ENCODE measurements at places on chromosomes 6 and 20.
A peak's percentile ranks its signal among the peaks of the same experiment; 100 is the strongest.

- DNase-seq = no peak
Measured at GRCh38 chr6:170073846-170074245, 217.0 kb downstream of the DLL1 start.

GRCh38 chr6:140264431-140264830 lies 890.0 kb upstream of the CITED2 start:
- peak; percentile 29 for DNase-seq

- DNase-seq = no peak
Measured at GRCh38 chr6:102853249-102853955, 1459.9 kb downstream of the GRIK2 start.

- no peak for DNase-seq
Measured at GRCh38 chr6:48670546-48670945, 559.5 kb upstream of the PTCHD4 start.

DNA sequence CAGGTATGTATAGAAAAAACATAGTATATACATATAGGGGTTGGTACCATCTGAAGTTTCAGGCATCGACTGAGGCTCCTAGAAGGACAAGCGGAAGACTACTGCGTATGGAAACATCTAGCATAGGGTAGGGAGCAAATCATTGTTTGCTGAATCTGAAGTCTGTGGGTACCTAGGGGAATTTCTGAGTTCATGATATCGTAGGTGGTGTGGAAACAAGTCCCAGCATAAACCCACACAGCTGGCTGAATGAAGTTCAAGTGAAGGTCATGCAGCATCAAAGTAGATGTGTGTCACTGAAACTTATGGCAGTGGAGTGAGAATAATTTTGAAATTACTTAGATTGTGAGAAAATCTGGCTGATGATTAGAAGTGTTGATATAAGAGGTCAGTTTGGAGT lies 39.4 kb downstream of the MAP7 start:
- no peak for DNase-seq

DNA sequence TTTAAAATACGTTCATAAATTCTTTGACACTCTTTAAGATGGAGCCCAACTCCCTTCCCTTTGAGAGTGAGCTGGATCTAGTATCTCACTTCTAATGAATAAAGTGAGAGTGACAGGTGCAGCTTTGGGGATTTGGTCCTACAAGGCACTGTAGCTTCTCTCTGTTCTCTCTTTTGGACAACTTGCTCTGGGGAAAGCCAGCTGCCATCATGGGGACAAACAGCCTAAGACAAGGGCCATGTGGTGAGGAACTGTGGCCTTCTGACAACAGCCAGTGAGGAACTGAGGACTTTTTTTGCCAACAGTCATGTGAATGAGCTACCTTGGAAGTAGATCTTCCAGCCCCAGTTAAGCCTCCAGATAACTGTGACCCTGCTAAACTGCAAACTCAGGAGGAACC lies 272.8 kb upstream of the AGPAT4 start:
- DNase-seq = no peak

DNA sequence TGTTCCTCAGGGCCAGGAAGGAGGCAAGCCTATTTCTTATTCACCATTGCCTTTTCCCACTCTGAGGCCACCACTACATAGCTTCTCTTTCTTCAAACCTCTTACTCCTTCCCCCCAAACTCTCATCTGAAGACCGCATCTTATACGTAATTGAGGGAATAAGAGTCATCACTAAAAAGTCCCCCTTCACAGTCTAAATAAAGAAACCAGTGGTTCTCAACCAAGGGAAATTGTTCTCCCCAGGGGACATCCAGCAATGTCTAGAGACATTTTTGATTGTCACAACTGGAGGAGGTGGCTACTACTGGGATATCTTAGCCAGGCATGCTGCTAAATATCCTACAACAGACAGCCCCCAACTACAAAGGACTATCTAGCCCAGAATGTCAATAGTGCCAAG lies 327.6 kb upstream of the CNR1 start:
- no peak for DNase-seq

DNA sequence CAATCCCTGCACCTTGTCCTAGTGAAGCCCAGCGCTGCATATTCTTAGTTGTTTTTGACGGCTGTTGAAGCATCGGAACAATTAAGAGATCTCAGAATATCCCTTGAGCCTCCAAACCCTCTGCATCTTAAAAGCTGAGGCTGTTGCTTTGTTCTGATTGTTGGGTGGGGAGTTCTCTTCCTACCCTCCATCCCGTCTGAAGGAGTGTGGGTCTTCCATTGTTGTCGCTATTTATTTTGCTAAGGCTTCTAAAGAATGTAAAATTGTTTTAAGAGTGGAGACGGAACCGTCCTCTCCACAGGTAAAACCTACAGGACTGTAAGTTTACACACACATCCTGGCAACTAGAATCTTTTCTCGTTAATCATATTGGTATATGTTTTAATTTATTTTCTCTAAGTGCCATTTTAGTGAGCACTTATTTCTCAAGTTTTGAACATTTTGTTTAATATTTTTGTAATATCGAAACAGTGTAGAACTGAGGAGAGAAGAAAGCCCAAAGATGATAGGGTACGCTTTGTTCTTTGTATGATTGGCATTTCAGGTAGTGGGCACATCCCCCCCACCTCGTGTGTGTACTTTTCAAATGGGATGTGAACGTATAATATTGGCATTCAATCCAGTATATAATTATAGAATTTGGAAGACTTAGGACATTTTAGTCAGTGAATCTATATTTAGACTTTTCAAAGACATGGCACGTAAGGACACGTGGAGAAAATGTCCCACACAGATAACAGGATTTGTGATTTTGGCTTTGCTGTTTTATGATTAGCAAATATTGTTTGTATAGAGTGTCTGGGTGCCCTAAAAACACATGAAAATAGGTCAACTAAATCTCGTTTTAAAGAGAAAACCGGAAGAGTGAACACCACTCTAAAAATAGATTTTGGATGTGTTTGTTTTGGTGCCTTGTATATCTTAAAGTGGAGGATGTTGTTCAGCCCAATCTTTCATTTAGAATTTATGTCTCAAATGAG lies 1.3 kb downstream of the RNF146 start:
- DNase-seq = no peak

GRCh38 chr6:26198722-26199056 lies 111.5 kb downstream of the HFE start:
- no peak for DNase-seq

GRCh38 chr6:143139239-143139784 lies 78.6 kb downstream of the AIG1 start:
- DNase-seq = no peak

DNA sequence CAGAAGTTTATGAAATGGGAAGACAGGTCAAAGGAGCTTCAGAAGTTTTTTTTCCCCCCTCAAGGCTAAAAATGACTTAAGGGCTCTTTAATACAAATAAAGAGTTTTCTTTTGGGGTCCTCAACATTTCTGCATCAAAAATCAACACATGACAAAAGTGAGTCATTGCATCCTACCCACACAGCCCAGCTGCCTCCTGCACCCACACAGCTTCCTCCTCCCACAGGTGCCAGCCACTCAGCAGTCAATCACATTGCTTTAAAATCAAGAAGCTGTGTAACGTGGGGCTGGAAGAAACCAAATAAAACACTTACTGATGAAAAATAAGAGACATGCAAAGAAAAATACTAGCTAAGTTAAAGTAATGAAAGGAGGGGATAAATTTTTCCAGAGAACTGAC lies 68.5 kb downstream of the MAP3K5 start:
- no peak for DNase-seq

- no peak for DNase-seq
Measured at GRCh38 chr6:108837236-108837971, 10.8 kb upstream of the ARMC2 start.

DNA sequence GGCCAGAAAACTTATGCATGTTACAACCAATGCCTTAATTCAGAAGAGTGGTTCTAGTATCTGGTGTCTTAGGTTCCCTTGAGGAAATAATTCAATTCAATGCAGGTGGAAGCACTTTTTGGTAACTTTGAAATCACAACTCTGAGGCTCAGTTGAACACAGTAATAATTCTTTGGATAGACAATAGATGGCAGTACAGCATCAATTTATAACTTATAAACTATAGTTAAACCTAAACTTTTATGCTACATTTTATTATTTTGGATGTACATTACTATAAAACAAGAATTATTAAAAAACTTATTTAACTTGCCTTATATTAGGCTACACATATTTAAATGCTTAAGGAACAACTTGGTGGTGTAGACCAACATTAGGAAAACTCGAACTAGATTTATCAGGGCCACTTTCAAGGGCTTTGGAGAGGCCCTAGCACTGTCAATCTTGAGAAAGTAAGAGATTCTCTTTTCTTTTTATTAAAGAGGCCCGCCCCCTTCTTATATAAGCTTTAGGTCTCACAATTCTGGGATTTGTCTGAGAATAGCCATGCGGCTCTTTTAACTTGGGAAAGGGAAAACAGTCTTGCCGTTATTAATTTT lies 85.9 kb downstream of the CRYBG1 start:
- no peak for DNase-seq

DNA sequence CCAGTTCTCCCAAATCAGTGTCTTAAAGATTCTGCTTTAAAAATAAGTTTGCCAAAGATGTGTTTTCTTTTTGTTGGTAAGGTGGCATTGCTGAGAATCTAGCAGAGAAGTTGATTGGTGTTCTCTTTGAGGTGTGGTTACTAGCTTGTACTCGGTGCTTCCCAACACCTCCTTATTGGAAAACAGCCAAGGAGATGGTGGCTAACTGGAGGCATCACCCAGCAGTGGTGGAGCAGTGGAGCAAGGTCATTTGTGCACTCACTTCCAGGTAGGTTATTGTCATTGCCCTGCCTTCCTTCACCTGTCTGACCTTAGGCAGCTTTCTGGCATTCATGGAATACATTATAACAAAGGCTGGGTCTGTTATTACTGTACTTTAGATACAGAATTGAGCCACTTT lies 26.7 kb downstream of the RALGAPB start:
- DNase-seq = no peak

DNA sequence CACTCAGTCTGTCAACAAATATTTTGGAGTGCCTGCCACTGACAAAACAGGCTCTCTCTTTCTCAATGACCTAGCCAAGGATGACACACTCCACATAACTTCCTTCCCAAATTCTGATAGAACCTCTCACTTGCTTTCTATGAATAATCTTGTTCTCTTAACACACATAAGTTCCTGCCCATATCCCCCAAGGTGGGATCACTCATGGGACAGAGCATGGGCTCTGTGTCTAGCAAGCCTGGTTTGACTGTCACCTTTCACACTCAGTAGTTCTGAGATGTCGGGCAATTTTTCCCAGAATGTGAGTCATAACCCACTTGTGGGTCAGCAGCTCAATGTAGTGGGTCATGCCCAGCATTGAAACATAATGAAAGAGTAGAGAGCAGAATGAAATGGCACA lies 78.1 kb downstream of the LRFN2 start:
- DNase-seq = no peak

- no peak for DNase-seq
Measured at GRCh38 chr6:14053811-14054210, 63.8 kb upstream of the CD83 start.

DNA sequence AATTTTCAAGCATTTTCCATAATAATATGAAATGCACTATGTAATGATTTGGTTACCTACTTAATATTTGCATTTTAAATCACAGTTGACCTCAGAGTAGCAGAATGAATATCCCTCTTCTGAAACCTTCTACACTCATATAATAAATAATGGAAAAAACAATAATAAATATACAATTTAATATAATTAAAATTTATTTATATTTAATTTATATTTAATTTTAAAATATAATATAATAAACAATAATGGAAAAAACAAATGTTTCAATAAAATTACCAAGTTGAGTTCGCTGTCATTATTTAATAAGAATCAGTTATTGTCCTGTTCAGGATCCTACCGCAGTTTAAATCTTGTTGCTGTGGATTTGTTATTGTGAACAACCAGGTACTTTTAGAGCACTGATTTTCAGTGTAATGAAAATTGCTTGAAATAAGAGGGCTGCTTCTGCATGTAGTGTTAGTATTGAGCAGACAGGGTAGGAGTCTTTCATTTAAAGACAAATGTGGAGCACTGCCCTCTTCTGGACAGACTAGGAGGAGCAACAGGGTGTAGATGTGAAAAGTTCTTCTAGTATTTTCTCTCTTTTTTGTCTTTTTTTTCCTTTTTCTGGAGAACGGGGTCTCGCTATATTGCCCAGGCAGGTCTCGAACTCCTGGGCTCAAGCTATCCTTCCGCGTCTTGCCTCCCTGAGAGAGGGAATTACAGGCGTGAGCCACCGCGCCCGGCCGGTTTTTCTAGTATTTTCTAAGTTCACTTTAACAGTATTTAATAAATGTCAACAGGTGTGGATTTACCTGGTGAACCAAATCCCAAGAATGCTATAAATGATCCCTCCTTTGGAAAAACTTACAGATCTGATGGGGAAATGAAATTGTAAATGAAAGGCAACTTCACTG lies 13.6 kb downstream of the TRAPPC3L start:
- peak; percentile 64 for DNase-seq

GRCh38 chr6:37210313-37210968 lies 40.5 kb downstream of the PIM1 start:
- DNase-seq = peak; percentile 81

- DNase-seq = no peak
Measured at GRCh38 chr6:152976749-152977148, 6.1 kb downstream of the FBXO5 start.

DNA sequence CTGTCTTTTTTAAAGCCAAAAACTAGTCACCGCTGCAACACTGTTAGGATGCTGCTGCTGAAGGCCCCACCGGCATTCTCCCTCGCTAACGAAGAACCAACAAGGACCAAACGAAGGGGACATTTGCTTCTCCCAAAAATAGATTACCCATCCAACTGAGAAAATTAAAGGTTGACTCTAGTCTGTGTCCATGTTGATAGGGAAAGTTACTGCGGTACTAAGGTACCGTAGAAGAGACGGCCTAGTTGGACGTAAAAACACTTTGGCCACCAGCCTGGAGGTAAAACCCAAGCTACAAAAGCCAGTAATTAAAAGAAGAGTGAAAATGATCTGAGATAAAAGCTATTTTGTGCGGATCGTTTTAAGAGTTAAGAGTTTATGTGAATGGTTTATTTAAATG lies 11.8 kb upstream of the FOXF2 start:
- DNase-seq = no peak

- DNase-seq = no peak
Measured at GRCh38 chr20:45368221-45368980, 5.4 kb downstream of the SYS1 start.

DNA sequence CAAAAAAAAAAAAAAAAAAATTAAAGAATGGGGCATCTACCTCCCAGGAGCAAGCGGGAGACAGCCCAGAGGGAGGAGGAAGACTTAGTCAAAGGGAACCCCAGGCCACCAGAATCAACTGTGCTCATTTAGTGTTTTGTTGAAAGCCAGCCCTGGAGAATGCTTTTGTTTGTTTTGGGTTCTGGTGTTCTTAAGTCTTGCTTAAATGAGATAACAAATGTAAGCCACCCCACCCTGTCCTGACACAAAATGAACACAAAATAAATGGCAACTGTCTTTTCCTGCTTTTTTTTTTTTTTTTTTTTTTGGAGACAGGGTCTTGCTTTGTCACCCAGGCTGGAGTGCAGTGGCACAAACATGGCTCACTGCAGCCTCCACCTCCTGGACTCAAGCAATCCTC lies 165.0 kb upstream of the JARID2 start:
- no peak for DNase-seq

All from astrocyte of the cerebellum (primary cell).